Astrocyte (in vitro differentiated cells and primary cell): ENCODE measurements at places on chromosomes 7 and 10. TPM values are rescaled to one million over a fixed set of nuclear protein-coding genes. Genes with fewer than 3 reads are reported as not detected.

The STEAP4 gene
- not detected in 2 replicates for total RNA-seq

The MLXIPL gene
- total RNA-seq, result 0.41 TPM in 1 of 2 replicates, not detected in the other

The SLC18A3 gene
- 1.0 and 4.6 TPM in 2 replicates for total RNA-seq

The ICA1 gene
- 4.9 and 8.0 TPM in 2 replicates for total RNA-seq

The ACBD5 gene
- total RNA-seq, result 23.8 TPM in 2 replicates

The JAKMIP3 gene
- total RNA-seq, result 0.34 and 0.54 TPM in 2 replicates

The SPDYE2B gene
- not detected in 2 replicates for total RNA-seq

The GIMAP6 gene
- not detected in 2 replicates for total RNA-seq

The OR2F2 gene
- total RNA-seq, result not detected in 2 replicates

The LDB3 gene
- total RNA-seq, result 3.5 and 3.9 TPM in 2 replicates

GRCh38 chr10:111148025-111148424 is 71.2 kb downstream of the ADRA2A start:
- H3K27me3 ChIP-seq, result no peaks in the 10 kb centered on the region
- no peak overlapping the region for H3K27ac ChIP-seq
- no peak for DNase-seq
- H3K4me3 ChIP-seq, result no peak overlapping the region
- H3K4me1 ChIP-seq, result no peaks in the 10 kb centered on the region

GRCh38 chr7:148148456-148148855 is 442.1 kb upstream of the C7orf33 start:
- H3K4me3 ChIP-seq, result no peak overlapping the region
- no peak for DNase-seq
- H3K4me1 ChIP-seq, result peaks cover 3% of the 10 kb centered on the region
- H3K27ac ChIP-seq, result no peak overlapping the region
- H3K27me3 ChIP-seq, result no peaks in the 10 kb centered on the region
- H3K36me3 ChIP-seq, result no peaks in the 10 kb centered on the region

GRCh38 chr7:107414198-107414597 is 55.7 kb upstream of the GPR22 start:
- no peaks in the 10 kb centered on the region for H3K27me3 ChIP-seq
- H3K4me1 ChIP-seq, result no peaks in the 10 kb centered on the region
- H3K27ac ChIP-seq, result no peak overlapping the region
- peaks cover 6% of the 10 kb centered on the region for H3K36me3 ChIP-seq
- H3K4me3 ChIP-seq, result no peak overlapping the region

DNA sequence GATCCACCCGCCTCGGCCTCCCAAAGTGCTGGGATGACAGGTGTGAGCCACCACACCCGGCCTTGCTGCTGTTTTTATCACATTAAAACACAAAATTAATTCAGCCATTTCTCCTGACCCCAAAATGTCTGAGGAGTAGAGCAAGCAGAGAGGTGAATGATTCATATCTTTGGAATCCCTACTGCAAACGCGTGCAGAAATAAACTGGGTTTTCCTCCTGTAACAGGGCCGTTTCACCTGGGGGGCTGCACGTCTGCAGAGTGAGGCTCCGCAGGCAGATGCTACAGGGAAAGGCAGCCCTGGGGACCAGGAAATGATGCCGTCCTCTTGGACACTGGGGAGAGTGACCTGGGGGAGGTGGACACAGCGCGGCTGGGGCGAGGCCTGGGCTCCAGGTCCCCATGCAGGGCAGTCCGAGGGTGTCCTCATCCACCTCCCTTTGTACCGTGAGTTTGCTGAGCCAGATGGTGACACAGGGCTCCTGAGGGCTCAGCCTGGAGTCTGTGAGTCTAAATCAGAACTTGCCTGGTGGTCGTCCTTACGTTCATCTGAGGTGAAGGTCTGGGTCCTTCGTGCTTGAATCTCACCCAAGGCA is 41.9 kb downstream of the PDGFA start:
- no peak for DNase-seq
- peaks cover 3% of the 10 kb centered on the region for H3K4me1 ChIP-seq
- peaks cover 16% of the 10 kb centered on the region for H3K27me3 ChIP-seq

- DNase-seq, result no peak
- no peaks in the 10 kb centered on the region for H3K4me1 ChIP-seq
- H3K27ac ChIP-seq, result no peak overlapping the region
- H3K27me3 ChIP-seq, result no peaks in the 10 kb centered on the region
- H3K36me3 ChIP-seq, result no peaks in the 10 kb centered on the region
Measured at GRCh38 chr7:136853654-136854053, 14.8 kb upstream of the CHRM2 start.

DNA sequence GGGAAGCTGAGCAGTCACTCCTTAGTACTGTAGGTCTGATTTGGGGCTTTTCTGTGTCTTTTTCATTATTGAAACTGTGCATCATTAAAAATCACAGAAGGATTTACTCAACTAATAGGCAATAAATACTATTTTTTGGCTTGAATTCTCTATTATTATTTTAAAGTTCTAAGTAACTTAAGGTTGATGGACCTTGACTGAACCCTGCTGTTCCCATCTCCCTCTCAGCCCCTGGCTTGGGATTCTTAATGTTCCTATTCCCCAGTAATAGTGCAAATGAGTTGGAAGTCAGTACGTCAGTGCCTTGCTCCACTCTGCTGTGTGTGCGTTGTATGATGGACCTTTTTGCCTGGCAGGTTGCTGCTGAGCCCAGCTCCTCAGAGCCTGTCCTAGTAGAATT is 166.3 kb downstream of the SND1 start:
- peaks cover 16% of the 10 kb centered on the region for H3K4me1 ChIP-seq
- no peaks in the 10 kb centered on the region for H3K27me3 ChIP-seq
- no peak overlapping the region for H3K27ac ChIP-seq
- no peak overlapping the region for H3K4me3 ChIP-seq
- no peak for DNase-seq

- H3K4me1 ChIP-seq, result no peaks in the 10 kb centered on the region
- H3K36me3 ChIP-seq, result no peaks in the 10 kb centered on the region
- H3K27me3 ChIP-seq, result no peaks in the 10 kb centered on the region
- DNase-seq, result no peak
- H3K4me3 ChIP-seq, result no peak overlapping the region
Measured at GRCh38 chr7:108145401-108145800, 15.2 kb upstream of the LAMB4 start.

DNA sequence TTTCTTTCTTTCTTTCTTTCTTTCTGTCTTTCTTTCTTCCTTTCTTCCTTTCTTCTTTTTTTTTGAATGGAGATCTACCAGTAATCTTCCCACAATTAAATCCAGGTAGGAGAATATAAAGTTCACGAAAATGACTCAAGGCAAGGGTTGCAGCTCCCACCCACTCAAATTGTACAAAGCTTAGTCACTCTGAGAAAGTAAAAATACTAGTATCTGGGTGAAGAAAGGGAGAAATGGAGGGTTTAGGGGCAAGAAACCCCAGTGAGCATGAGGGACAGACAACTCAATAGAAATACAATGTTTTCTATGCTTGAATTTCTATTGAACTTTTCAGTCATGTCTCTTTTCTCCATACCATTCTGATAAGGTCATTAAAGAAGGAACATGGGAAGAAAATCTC is 200.8 kb downstream of the GATA3 start:
- H3K4me3 ChIP-seq, result no peak overlapping the region
- no peaks in the 10 kb centered on the region for H3K36me3 ChIP-seq
- DNase-seq, result peak; percentile 18
- H3K27ac ChIP-seq, result no peak overlapping the region
- no peaks in the 10 kb centered on the region for H3K27me3 ChIP-seq

DNA sequence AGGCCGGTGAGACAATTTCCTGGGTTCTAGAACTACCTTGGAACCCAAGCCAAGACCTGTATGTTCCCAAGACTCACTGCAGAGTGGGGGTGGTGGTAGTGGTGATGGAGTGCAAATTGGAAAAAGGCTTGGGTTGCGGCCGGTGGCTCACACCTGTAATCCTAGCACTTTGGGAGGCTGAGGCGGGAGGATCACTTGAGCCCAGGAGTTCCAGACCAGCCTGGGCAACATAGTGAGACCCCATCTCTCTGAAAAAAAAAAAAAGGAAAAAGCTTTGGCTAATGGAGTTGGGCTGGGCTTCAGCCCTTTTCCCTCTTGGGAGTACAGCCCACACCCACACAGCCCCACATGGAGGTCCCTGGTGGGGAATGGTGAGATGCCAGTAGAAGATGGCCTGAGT is 4.1 kb downstream of the AP4M1 start:
- peaks cover 15% of the 10 kb centered on the region for H3K36me3 ChIP-seq
- no peak overlapping the region for H3K27ac ChIP-seq
- H3K4me1 ChIP-seq, result peaks cover 10% of the 10 kb centered on the region
- DNase-seq, result no peak
- no peak overlapping the region for H3K4me3 ChIP-seq
- H3K27me3 ChIP-seq, result no peaks in the 10 kb centered on the region

GRCh38 chr10:124342136-124342820 is 76.4 kb downstream of the OAT start:
- H3K4me1 ChIP-seq, result peaks cover 19% of the 10 kb centered on the region
- no peak overlapping the region for H3K4me3 ChIP-seq
- no peaks in the 10 kb centered on the region for H3K27me3 ChIP-seq
- H3K27ac ChIP-seq, result no peak overlapping the region
- no peak for DNase-seq
- H3K36me3 ChIP-seq, result no peaks in the 10 kb centered on the region

DNA sequence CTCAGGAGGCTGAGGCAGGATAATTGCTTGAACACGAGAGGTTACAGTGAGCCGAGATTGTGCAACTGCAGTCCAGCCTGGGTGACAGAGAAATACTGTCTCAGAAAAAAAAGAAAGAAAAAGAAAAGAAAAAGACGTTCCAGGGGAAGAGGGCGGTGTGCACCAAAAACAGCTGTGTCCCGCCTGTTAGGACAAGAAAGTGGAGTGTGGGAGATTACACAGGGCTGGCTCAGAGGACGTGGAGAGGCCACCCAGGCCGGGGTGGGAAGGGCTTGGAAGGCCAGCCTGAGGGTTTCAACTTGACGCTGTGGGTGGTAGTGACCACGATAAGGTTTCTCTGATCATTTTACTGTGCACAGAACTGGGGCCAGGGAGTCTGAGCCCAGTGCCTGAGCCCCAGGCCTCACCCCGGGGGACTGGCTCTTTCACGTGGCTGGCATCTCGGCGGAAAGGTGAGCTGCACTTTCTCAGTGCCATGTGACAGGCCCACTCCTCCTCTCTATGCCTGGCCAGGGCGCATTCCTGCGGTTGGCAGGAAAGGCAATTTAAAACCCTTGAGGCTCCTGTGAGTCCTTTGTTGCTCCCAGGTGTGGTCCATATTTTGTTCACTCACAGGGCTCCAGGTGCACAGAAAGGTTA is 13.9 kb downstream of the RHBDD2 start:
- H3K36me3 ChIP-seq, result peaks cover 2% of the 10 kb centered on the region
- DNase-seq, result peak; percentile 26
- H3K27me3 ChIP-seq, result no peaks in the 10 kb centered on the region
- H3K4me1 ChIP-seq, result peaks cover 13% of the 10 kb centered on the region

DNA sequence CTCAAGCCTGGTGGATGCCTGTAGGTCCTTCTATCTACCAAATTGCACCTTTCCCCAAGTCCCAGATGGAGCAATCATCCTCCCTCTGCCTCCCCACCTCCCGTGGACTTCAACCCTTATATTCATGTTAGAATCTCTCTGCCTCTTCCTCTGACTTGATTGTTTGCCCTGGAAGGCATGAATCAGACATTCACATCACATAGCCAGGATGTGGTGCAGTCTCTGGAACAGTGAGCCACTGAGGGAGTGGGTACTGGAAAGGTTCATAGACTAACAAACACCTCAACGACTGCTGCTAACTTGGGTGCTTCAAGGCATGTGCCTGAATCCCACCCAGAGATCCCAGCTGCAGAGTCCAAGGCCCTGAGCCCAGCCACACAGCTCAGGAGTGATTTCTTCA is 494.0 kb downstream of the TNS3 start:
- peaks cover 4% of the 10 kb centered on the region for H3K4me1 ChIP-seq
- DNase-seq, result peak; percentile 47
- no peaks in the 10 kb centered on the region for H3K27me3 ChIP-seq

- no peaks in the 10 kb centered on the region for H3K36me3 ChIP-seq
- no peaks in the 10 kb centered on the region for H3K27me3 ChIP-seq
- no peak overlapping the region for H3K4me3 ChIP-seq
- DNase-seq, result peak; percentile 83
Measured at GRCh38 chr7:24700521-24701260, 56.6 kb downstream of the GSDME start.

- no peak overlapping the region for H3K4me3 ChIP-seq
- no peak for DNase-seq
- no peak overlapping the region for H3K27ac ChIP-seq
- no peaks in the 10 kb centered on the region for H3K27me3 ChIP-seq
- H3K36me3 ChIP-seq, result no peaks in the 10 kb centered on the region
- H3K4me1 ChIP-seq, result no peaks in the 10 kb centered on the region
Measured at GRCh38 chr7:124085179-124085578, 52.3 kb upstream of the TMEM229A start.

DNA sequence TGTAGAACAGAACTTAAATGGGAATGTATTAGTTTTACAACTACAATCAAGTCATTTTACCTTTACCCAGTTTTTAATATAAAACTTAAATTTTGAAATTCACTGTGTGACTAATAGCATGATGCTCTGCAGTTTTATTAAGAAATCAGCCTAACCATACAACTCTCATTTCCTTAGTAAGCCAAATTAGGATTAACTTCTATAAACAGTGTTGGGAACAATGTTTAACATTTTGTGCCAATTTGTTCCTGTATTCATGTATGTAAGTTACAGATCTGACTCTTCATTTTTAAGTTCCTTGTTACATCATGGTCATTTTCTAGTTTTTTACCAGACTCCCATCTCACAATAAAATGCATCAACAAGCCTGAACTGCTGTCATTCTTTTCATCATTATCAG is 209.8 kb downstream of the ZEB1 start:
- H3K36me3 ChIP-seq, result peaks cover 38% of the 10 kb centered on the region
- DNase-seq, result no peak
- no peaks in the 10 kb centered on the region for H3K27me3 ChIP-seq

GRCh38 chr7:20264623-20265022 is 47.4 kb upstream of the MACC1 start:
- H3K36me3 ChIP-seq, result no peaks in the 10 kb centered on the region
- H3K4me3 ChIP-seq, result no peak overlapping the region
- peaks cover 7% of the 10 kb centered on the region for H3K4me1 ChIP-seq
- no peak overlapping the region for H3K27ac ChIP-seq
- no peaks in the 10 kb centered on the region for H3K27me3 ChIP-seq

- peak; percentile 7 for DNase-seq
- peak overlapping the region; percentile 53 for H3K27ac ChIP-seq
- no peaks in the 10 kb centered on the region for H3K36me3 ChIP-seq
- peak overlapping the region; percentile 51 for H3K4me3 ChIP-seq
Measured at GRCh38 chr7:23490357-23491135, 20.3 kb upstream of the IGF2BP3 start.

DNA sequence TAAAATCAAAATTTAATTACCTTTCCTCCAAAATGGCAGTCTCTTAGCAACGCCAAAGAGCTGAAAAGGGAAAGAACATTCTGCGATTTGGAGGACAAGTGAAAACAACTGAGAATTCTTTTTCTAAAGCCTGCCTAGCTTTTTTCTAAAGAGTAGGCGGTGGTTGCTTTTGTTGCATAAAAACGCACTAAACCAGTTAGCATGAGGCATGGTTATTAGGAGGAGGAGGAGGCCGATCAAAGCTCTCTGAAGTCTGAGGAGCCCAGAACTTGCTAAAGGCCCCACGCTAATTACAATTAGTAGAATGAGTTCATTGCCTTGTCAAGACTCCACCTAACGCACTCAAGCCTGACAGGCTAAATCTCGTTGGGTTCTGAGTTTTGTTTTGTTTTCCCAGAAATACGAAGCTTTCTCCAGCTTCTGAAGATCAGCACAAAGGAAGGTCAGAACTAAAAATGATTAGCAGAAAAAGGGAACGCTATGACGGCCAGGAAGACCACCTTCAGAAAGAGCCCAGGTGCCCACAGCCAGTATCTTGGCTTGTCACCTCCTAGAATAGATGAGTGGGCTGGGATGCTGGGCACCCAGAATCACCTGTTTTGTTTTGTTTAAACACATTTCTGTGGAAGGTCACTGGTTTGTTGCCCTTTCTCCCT is 72.0 kb downstream of the FGFR2 start:
- no peaks in the 10 kb centered on the region for H3K36me3 ChIP-seq
- H3K4me3 ChIP-seq, result no peak overlapping the region
- H3K27ac ChIP-seq, result no peak overlapping the region
- DNase-seq, result no peak
- H3K4me1 ChIP-seq, result peaks cover 12% of the 10 kb centered on the region
- H3K27me3 ChIP-seq, result peaks cover 2% of the 10 kb centered on the region
